ENCODE measurements at places on chromosomes 13 and 19.

- DNase-seq = no peak
These were observed 10.4 kb downstream of the CPB2 start for GRCh38 chr13:46094478-46094877.

GRCh38 chr19:54608205-54608604 lies 14.8 kb downstream of the LILRA1 start:
- no peak for DNase-seq

- DNase-seq = no peak
These were observed 51.5 kb upstream of the GTF3A start for GRCh38 chr13:27372896-27373295.

- no peak for DNase-seq
These were observed 202.2 kb upstream of the STARD13 start for GRCh38 chr13:33487575-33488243.

GRCh38 chr19:58007285-58007684 lies 4.7 kb upstream of the ZNF606 start:
- DNase-seq = no peak

- DNase-seq = no peak
These were observed 301.7 kb upstream of the NBEA start for GRCh38 chr13:34640179-34640992.

- DNase-seq = no peak
These were observed 27.5 kb upstream of the ISYNA1 start for GRCh38 chr19:18465214-18465963.

GRCh38 chr19:3356805-3357204 lies 9.6 kb upstream of the NFIC start:
- DNase-seq = no peak

DNA sequence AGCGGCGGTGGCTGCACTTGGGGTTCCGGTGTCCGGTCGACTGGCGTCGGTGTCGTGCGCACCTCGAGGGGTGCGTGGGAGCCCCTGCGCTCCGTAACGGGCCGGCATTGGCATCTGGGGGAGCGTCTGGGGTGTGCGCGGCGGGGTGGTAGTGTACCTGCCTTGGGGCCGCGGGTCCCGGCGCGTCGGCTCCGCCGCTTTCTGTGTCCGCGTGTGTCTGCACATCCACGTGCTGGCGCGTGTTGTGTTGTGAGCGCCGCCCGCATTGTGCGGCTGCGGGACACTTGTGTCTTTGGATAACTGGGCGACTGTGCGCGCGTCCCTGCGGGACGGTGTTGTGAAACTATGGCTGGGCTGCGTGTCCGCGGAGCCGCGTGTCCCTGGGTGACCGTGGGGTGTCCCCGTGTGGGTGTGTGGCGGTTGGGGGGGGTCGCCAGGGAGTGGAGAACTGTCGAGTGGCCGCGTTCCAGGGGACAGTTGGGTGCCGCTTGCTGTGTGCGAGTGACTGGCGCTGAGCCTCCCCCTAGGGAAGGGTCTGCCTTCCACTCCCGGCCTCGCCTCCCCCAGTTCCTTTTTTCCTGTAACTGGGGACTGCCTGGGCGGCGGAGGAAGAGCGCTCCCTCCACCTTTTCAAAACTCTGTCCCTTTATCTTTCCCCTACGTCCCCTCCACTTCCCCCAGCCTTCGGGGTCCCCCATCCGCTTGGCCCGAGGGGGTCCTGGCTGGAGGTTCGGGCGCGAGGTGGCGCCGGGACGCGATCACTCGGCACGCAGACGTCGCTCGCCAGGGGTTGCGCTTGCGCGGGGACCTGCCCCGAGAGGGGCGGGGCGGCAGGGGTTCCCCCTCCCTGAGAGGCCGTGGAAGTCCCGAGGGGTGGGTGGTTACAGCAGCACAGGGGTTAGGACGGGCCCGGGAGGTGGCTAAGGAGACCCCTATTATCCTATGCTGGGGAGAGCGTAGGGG lies 5.7 kb upstream of the NFIC start:
- peak; percentile 71 for DNase-seq

DNA sequence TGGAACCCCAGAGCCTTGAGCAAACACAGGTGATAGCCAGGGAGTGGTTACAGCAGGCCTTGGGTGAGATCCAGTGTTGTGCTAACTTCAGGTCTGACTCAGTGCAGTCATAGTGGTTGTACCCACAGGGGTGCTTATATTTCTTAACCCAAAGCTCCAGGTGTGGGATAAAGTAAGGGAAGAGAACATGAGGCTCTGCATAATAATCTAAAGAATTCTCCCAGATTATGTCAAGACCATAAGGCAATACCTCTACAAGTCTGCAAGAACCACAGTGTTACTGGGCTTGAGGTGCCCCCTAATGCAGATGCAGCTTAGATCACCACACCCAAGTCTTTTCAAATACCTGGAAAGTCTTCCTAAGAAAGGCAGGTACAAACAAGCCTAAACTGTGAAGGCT lies 485.4 kb downstream of the RFC3 start:
- no peak for DNase-seq

GRCh38 chr19:3907626-3908265 lies 25.1 kb upstream of the NMRK2 start:
- DNase-seq = no peak

DNA sequence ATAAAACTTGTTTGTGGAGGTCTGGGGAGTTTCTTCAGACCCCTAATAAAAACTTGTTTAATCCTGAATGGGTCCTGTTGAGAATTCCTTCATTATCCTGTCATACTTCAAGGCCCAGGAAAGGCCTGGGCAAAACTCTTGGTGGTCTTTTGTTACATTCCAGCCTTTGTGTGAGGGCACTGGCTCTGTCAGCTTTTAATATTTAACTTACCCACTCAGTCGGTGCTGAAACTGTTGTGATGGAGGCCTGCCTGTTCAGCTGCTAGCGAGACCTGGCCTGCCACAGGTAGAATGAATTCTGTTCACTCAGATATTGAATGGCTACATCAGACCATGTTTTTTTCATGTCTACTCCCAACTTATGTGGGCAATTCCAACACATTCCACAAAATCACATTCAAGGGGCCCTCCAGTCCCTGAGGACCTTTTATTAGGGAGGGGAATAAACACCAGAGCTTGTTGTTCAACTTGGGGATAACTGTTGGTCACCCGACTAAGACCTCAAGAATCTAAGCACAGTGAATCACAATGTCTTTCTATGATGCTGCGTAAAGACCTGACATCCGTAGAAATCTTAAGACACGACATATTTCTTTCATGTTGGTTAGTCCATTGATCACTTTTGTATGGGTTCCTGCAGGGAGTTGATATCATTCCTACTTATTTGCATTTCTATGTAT lies 12.5 kb downstream of the NLRP8 start:
- DNase-seq = no peak

DNA sequence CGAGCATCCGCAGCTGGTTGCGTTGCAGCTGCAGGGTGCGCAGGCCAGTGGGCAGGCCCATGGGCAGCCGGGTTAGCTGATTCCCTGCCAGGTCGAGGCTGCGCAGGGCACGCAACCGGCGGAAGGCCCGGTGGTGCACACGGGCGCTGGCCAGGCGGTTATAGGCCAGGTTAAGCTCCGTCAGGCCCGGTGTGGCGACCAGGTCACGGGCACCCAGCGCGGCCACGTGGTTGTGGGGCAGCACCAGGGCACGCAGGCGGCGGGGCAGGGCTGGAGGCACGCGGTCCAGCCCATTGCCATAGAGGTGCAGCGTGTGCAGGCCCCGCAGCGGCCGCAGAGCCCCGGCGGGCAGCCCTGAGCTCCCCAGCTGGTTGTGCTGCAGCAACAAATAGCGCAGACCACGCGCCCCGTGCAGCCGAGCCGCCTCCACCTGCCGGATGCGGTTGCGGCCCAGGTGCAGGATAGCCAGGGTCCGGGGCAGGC lies 5.3 kb downstream of the PODNL1 start:
- no peak for DNase-seq

GRCh38 chr19:38211766-38212165 lies 12.3 kb downstream of the DPF1 start:
- DNase-seq = no peak

DNA sequence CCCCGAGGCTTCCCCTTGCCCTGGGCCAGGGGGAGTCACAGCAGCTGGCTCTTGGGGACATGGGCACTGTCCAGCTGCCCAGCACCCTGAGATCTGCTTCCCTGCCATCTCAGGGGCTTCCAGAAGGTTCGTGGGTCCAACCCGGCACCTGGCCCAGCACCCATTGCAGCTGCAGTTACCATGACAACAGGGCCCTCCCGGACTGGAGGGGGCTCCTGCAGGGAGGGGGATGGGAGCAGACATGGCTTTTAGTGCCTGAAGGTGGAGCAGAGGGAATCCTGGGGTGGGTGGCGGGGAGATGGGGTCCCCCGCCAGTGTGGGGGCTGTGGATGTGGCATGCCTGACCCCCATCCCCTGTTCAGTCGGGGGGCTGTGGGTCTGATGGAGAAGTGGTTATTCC lies 14.7 kb downstream of the PIN1 start:
- DNase-seq = no peak

DNA sequence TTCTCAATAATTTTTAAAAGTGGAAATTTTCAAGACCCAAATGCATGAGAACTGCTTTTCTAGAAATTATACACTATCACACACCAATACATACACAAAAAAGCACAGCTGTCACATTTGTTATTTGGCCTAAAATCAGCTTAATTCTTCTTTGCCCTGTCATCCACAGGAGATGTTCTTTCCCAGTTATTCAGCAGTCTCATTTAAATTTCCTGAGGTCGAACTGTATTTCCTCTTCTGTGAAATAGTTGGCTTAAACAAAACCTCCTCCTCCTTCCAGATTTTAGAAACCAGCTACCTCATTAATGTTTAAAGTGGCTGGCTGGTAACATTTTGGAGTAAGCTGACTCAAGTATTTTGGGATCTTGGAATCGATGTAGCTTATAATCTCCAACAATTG lies 39.1 kb downstream of the SMAD9 start:
- no peak for DNase-seq

DNA sequence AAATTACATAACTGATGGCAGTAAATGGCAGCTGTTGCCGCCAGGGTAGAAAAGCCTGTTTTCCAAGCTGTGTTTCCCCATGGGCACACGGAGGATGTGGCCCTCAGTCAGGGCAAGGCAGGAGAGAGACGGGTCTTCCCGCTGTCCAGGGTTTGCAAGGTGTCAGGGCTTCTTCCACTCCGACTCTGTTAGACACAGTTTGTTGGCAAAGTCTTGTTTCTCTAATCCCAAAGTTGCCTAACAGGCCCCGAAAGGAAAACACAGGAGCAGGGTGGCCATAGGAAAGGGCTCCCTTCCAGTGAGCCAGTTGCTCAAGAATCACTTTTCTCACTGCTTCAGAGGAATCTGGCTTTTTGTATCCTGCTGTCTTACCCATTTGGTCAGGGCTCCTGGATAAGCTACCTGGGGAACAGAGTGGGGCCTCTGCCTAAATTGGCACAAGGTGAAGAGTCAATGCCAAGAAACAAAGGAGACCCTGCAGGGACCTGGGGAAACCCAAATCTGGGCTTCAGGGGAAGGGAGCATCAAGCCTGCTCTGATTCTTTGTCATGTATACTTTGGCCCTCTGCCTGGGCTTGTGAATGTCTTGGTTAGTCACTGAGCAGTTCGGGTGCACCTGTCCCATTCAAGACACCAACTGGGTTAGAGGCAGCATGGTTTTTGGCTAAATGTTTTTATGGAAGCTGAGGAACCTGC lies 29.0 kb upstream of the CXCL17 start:
- no peak for DNase-seq

DNA sequence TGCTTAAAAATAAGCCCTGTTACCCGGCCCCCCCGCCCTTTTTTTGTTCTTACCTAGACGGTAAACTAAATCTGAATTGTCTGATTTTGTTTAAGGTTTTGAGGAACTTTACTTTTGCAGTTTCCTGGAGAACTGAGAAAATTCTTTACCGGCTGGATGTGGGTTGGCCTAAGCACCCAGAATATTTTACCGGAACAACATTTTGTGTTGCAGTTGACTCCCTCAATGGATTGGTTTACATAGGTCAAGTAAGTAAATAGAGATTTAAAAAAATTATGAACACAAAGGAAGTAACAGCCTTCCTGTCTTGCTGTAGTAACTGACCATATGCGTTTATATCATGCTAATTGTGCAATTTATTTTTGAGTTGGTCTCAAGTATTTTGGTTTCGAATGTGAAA lies 785 bp downstream of the NHLRC3 start:
- DNase-seq = no peak

DNA sequence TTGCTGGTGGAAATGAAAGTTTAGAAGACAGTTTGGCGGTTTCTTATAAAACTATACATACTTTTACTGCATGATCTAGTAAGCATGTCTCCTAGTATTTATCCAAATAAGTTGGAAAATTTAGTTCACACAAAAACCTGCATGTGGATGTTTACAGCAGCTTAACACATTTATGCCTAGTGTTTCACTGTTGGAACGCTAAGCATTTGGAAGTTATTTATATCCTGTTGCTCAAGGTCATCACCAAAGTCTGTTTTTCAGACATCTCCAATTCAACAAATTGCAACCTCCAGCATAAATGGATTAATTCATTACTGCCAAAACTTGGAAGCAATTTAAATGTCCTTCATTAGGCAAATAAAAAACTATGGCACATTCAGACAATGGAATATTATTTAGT lies 461.8 kb downstream of the SUCLA2 start:
- no peak for DNase-seq

GRCh38 chr13:58908019-58908679 lies 1255.6 kb downstream of the DIAPH3 start:
- no peak for DNase-seq

- no peak for DNase-seq
These were observed 9.8 kb downstream of the TMED1 start for GRCh38 chr19:10826231-10826630.

GRCh38 chr19:5148794-5149190 lies 179.9 kb downstream of the KDM4B start:
- DNase-seq = no peak

- DNase-seq = no peak
These were observed 4.7 kb downstream of the MAB21L1 start for GRCh38 chr13:35471706-35472322.

- DNase-seq = no peak
These were observed 1163.4 kb upstream of the ATXN8OS start for GRCh38 chr13:68944272-68944671.
